ENCODE measurements at places on chromosomes 4 and X. TPM values are rescaled to one million over a fixed set of nuclear protein-coding genes. Genes with fewer than 3 reads are reported as not detected.
A peak's percentile ranks its signal among the peaks of the same experiment; 100 is the strongest.

Gene ELOVL6
- total RNA-seq = 13.5 TPM

Gene COX7B
- total RNA-seq = 445 TPM

Gene BEND4
- 2.1 TPM for total RNA-seq

Gene CCKAR
- not detected for total RNA-seq

- DNase-seq = peak; percentile 33
Measured at GRCh38 chr4:142567199-142567598, 278.9 kb downstream of the INPP4B start.

GRCh38 chr4:184269879-184270430 lies 52.3 kb upstream of the ENPP6 start:
- no peak for DNase-seq

DNA sequence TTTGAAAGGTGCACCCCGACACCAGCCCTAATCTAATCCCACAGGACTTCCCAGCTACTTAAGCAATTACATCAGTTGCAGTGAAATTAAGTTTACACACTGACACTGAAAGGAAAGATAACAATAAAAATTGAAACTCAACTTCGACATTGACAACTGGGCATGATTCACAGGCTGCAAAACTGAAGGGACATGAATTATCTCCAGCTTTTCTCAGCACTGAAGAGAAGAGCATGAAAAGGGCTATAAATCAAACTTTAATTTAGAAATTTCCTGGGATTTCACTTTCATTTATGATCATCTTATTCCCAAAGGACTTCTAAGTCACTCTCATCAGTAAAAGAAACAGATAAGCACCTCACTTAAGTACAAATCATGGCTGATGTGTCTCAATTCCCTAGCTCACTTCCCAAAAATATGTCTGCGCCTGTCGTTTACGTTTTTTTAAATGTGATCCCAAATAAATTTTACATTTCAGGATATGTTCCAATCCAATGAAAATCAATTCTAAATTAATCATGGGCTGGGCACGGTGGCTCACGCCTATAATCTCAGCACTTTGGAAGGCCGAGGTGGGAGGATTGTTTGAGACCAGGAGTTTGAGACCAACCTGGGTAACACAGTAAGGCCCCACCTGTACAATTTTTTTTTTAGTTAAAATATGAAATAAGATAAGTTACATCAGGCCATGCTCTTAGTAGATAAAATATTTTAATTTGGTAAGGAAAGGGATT lies 134.4 kb upstream of the TBL1X start:
- DNase-seq = no peak

GRCh38 chr4:102599886-102600285 lies 98.7 kb downstream of the NFKB1 start:
- DNase-seq = no peak

GRCh38 chrX:47204970-47205369 lies 11.3 kb downstream of the UBA1 start:
- no peak for DNase-seq

GRCh38 chr4:14877246-14878225 lies 124.7 kb upstream of the CPEB2 start:
- DNase-seq = no peak

DNA sequence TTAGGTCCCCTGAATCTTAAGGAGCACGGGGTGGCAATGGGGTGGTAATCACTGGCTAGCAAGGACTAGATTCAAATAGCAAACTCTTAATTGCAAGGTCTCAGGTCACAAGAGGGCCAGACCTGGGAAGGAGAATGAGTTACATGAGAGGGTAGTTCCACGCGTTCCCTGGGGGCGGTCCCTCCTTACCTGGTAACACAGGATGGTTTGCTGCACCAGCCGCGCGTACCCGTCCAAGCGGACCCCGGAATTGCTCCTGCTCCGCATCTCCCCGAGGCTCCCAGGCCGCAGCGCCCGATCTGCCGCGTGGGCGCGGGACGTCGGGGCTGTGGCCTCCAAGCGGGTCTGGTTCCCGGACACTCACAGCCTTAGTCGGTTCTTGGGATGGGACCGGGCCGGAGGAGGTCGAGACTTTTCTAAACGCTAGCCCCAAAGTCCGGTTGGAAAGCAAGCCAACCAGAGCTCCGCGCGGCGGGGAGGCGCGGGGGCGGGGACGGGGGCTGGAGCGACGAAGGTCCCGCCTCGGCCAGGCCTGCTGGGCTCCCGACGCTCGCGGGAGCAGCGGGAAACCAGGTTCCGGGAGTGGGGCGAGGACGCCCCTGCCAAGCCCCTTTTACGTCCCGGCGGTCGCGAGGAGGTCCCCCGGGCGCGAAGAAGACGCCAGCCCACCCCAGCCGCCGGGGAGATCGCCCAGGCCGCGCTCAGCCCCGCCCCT lies at the start of gene PHKA2:
Gene PHKA2 (minus strand): TSS at position 449 of the 715 bp plus-strand sequence. CDS start 182 bp downstream, at position 267.
- peak; percentile 76 for DNase-seq

All from Peyer's patch (tissue), 4 donors.